ENCODE measurements at places on chromosomes 16 and 17.
A peak's percentile ranks its signal among the peaks of the same experiment; 100 is the strongest.

GRCh38 chr17:40912486-40913210, 24.8 kb downstream of the KRT23 start:
- no peak for DNase-seq

DNA sequence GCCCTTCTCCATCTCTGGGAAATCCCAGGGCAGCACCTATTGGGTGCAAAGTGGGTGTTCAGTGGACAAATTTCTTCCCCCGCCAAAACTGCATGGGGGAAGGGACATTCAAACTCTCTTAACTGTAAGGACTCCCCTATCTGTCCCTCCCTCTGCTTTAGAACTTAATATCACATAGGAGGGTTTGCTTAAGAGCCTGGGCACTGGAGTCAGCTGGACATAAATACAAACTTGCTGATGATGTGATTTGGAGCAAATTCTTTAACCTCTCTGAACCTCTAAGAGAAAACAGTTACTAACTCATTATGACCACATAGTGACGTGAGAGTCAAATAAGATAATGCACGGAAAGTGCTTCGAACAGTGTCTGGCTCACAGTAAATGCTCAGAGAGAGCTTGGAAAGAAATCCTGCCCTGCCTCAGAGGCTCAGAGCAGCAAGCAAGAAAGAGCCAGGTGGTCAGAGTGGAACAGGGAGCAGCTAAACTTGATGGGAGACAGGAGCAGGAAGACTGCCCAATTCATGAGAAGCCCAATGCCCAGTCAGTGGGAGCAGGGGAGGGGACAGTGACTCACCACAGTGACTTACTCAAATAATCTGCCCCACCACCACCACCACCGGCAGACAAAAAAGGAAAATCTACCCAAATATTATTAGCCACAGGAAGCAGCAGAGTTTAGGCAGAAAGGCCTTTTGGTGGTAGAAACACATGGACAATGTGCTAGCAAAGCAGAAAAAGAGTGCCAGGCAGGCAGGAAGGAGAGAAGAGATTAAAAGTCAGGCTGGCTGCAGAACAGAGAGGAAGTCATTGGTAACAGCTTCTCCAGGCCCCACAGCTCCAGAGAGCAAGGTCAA, 23.9 kb upstream of the CCL1 start:
- DNase-seq: no peak

DNA sequence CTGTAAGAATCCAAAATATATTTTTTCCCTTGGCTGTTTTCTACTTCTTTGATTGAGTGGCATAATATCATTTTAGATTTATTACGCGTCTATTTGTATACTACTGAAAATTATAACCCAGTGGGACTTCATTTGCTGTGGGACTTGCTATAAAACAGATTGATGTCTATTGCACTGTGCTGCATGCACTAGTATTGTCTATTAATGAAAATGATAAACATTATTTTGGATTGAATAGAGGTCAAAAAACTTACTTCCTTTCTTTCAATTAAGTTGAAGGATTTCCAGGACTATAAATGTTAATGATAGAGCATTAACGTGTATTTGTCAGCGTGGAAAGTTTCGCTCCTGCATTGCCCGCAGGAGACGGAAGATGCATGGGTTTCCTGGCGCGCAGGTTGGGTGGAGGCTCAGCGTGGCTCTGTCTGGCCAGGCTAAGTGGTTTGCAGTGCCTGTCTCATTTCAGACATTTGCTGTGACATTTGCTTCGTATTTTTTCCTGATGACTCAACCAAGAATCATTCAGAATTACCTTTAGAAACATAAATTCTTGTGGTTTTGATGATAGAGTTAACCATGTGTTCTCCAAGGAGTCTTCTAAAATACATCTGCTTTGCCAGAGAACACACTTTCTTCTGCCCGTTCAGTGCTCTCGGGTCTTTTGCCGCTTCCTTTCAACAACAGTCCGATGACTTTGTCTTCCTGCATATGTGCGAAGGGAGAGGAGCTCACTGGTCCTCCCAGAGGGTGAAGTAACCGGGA, 216.7 kb downstream of the RPTOR start:
- DNase-seq: no peak

- DNase-seq: no peak
Measured at GRCh38 chr16:68884401-68884800, 41.1 kb downstream of the TANGO6 start.

DNA sequence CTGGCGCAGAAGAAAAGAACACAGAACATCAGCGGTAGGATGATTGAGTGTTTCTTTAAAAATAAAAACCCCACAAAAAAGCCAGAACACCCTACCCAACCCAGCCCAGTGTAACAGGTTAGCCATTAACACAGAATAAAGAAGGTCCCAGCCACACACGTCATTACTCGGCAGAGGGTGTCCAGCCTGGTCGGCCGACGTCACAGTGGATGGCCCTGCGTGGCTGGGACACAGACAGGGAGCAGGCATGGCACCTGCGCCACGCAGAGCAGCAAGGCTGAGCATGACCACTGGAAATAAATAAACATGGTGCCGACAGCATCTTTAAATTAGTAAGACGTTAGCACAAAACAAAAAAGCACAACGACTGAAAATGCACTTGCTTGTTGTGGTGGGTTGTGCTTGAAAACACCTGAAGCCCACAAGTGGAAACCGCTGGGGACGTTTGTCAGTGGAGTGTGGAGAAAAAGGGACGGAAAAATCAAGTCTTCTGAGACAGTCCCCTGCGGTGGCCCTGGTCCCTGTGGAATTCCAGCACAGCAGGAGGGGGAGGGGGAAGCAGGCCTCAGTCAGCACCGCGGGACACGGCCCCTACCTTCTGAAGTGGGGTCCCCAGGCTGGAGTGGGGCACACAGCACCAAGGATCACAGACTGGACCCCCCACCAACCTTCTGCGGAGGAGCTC, 39.2 kb downstream of the SLC7A5 start:
- no peak for DNase-seq

DNA sequence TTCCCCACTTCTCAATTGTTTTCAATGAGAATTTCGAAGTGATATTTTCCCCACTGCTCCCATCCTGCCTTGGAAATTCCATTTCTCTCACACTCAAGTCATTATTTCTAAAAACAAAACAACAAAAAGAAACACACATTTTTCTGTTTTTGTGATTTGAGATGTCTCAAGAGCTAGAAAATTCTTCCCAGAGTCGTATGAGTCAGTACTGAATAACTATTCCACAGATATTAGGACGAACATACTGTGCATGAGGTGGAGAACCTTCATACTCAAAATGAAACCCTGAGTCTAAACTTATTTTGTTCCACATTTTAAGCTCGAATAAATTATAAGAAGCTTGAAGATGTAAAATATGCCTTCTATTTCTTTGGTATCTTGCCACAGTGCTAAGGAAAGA, 204.6 kb downstream of the SLC39A11 start:
- DNase-seq: no peak

GRCh38 chr17:42276609-42277341, 584 bp upstream of the STAT5B start:
- peak; percentile 91 for DNase-seq

DNA sequence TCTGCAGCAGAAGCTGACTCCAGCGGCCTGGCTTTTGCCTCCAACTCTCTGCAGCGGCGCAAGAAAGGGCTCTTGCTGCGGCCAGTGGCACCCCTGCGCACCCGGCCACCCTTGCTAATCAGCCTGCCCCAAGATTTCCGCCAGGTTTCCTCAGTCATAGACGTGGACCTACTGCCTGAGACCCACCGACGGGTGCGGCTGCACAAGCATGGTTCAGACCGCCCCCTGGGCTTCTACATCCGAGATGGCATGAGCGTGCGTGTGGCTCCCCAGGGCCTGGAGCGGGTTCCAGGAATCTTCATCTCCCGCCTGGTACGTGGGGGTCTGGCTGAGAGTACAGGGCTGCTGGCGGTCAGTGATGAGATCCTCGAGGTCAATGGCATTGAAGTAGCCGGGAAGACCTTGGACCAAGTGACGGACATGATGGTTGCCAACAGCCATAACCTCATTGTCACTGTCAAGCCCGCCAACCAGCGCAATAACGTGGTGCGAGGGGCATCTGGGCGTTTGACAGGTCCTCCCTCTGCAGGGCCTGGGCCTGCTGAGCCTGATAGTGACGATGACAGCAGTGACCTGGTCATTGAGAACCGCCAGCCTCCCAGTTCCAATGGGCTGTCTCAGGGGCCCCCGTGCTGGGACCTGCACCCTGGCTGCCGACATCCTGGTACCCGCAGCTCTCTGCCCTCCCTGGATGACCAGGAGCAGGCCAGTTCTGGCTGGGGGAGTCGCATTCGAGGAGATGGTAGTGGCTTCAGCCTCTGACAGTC, 1.3 kb downstream of the PARD6A start:
- no peak for DNase-seq

GRCh38 chr17:66283971-66284370, 18.4 kb upstream of the PRKCA start:
- DNase-seq: no peak

DNA sequence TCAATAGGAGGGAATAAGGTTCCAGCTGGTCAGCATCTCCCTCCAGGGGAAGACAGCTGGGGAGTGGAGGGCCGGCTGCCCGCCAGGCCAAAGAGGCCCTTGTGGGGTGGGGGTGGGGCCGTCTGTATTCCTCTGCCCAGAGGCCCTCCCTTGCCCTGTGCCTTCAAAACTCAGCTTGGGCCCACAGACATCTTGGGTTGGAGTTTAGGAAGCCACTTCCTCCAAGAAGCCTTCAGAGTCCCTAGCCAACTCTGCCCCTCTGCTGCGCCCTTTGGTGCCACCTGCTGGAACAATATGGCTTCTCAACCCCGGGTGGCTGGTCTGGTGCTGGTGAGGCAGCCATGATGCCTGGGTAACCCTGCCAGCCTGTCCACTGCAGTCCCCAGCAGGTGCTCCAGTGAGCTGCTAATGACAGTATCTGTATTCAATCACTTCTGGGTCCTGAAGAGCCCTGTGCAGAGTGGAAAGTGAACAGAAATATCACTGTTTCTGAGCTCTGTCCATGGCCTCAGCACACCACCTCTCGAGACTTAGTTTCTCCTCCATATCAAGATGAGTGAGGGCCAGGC, 16.7 kb downstream of the HSD11B2 start:
- peak; percentile 88 for DNase-seq

- no peak for DNase-seq
Measured at GRCh38 chr16:28923652-28924398, 1.2 kb downstream of the RABEP2 start.

DNA sequence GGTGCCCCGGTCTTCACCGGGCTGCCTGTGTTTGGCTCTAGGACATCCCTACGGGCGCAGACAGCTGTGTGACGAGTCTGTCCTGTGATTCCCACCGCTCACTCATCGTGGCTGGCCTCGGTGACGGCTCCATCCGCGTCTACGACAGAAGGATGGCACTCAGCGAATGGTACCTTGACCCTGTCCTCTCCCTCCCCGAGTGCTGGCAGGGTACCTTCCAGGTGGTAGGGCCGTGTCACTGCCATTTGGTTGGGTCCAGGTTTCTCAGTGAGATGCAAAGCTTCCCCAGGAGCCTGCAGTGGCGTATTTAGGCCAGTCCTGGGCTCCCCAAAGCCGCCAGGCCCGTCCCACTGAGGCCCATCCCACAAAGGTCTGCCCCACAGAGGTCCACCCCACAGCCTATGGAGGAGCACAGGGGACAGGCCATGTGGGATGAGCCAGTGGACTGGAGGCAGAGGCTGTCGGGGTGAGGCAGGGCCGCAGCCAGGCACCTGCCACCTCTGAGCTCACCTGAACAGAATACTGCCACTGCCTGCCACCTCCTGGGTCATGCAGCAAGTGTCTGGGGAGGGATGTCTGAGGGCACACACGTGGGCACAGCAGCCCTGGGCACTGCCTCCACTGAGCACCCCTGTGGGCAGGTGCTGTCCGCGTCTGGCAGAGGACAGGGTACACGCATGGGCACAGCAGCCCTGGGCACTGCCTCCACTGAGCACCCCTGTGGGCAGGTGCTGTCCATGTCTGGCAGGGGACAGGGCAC, 31.4 kb upstream of the CHMP6 start:
- DNase-seq: no peak

DNA sequence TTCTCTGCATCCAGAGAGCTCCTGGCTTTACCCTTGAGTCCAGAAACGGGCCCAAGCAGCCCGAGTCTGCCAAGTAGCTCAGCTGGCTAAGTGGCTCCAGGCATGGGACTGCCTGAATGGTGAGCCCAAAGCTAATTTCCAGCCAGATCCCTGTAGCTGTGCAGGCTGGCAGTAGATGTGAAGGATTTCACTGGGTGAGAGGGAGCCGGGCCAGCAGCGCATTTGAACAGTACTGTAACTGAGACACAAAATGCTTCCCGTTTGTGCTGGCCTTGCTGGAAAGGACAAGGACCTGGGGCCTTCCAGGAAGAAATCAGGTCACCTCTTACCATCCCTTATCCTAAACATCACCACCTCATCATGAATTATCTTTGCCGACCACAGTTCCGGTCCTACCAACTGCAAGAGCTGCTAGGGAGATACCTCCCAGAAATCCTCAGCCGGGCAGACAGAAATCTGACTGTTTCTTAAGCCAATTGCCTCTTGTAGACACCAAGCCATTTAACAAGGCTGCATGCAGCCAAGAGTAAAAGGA, 3.7 kb downstream of the TIMP2 start:
- no peak for DNase-seq

GRCh38 chr16:81599034-81599744, 154.6 kb downstream of the CMIP start:
- no peak for DNase-seq

DNA sequence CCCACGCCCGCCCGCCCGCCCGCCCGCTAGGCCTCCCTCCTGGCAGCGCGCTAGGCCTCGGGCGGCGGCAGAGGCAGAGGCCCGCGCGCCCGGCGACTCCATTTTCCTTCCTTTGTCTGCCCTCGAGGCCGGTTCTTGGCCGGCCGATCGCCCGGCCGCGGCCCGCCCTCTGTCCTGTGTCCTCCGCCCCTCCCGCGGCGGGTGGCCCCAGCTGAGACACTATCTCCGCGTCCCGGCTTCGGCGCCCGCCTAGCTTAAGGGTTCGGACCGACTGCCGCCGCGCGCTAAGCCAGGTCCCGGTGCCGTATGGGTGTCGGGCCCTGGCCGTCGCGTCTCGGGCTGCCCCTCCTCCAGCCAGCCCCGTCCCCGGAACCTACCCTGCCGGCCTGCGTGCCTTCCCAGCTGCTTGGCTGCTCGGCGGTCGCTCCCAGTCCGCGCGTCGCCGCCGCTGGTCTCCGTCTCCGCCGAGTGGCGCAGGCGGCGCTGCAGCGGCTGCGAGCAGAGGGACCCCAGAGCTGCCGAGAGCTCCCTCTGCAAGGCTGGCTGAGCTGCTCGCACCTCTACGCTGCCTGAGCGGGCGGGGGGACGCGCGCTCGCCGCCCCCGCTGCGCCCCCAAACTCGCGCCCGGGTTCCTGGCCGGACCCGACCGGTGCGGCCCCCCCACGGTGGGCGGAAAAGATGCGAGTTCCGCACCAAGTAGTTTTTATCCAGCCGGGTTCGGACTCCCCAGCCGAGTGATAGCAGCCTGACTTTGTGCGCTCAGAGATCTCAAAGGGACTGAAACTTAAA, 787 bp downstream of the CTCF start:
- peak; percentile 57 for DNase-seq

GRCh38 chr16:57335366-57335765, 23.2 kb upstream of the CCL22 start:
- DNase-seq: no peak
